ENCODE measurements at places on chromosomes 11 and 22.

- no peak for DNase-seq
Observed at GRCh38 chr22:43812890-43813289, 785 bp upstream of the EFCAB6 start.

DNA sequence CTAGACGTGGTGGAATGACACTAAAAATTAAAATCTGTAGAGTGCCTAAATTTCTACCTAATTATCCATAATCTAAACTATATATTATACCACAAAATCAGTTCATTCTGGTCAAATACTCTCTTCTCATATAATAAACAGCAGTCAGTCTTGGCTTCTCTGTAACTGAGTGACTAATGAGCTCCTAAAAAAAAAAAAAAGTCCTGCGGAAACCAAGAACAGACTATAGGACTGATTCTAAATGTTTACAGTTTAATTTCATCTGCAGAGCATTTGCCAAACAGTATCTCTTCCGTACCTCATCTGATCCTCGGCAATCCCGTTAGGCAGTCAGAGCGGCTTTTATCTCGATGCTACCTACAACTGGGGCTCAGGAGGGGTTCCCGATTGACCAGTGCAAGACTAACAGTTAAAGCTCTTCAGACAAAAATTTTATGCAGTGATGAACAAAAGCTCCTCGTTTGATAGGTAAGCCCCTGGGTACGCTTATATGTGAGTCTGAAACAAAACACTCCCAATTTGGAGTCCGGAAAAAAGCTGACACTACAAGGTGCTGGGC lies 686 bp downstream of the KIF18A start:
- DNase-seq: peak; percentile 23

- DNase-seq: no peak
Observed at GRCh38 chr11:65135633-65136145, 1.4 kb upstream of the SYVN1 start.

GRCh38 chr11:110431051-110431672 lies 1.4 kb downstream of the FDX1 start:
- peak; percentile 30 for DNase-seq
